Endothelial cell of coronary artery (primary cell): ENCODE measurements at places on chromosomes 5 and 9. TPM values are rescaled to one million over a fixed set of nuclear protein-coding genes. Genes with fewer than 3 reads are reported as not detected.

Gene DAB2
- 73.7 and 90.6 TPM in 2 replicates for total RNA-seq

Gene PCDHA12
- total RNA-seq: 0.09 and 0.19 TPM in 2 replicates

Gene SPATA31E1
- total RNA-seq: not detected in 2 replicates

Gene SLC45A2
- 0.09 TPM in 1 of 2 replicates, not detected in the other for total RNA-seq

Gene IFNA14
- total RNA-seq: not detected in 2 replicates

Gene OR13F1
- total RNA-seq: not detected in 2 replicates
